ENCODE measurements at places on chromosomes 4 and X.

DNA sequence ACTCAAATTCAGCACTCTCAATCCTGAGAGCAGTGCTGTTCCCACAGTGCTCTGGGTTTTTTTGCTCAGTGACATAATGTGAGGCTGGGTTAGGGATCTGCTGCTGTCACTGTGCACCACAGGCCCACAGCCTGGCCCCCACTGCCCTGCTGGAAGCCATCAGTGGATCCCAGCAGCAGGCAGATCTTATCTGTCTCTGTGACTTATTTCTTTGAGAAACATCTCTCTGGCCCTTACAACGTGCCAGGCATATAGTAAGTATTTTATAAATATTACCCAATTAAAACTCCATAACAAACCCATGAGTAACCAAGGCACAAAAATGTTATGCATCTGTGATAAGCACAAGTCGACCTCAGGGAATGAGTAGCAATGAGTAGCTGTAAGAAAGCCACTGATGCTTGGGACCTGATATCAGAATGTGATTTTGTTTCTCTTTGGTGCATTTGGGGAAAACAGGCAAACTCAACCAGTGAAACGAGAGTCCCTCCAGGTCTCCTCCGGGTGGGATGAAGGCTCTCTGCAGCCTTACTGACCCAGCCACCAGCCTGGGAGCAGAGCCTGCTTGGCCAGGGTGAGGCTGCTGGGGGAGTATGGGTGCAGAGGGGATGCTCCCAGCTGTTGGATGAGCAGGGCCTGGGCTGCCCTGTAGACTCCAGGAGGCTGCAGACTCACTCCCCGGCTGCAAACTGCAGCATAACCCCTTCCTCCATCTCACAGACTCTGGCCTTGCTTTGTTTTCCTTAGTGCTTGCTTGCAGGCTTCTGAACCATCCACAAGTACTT lies 172.7 kb upstream of the LNX1 start:
- no peak overlapping the region for H3K27ac ChIP-seq
- no peaks in the 10 kb centered on the region for H3K4me1 ChIP-seq
- DNase-seq = no peak
- no peaks in the 10 kb centered on the region for H3K27me3 ChIP-seq
- no peaks in the 10 kb centered on the region for H3K36me3 ChIP-seq

DNA sequence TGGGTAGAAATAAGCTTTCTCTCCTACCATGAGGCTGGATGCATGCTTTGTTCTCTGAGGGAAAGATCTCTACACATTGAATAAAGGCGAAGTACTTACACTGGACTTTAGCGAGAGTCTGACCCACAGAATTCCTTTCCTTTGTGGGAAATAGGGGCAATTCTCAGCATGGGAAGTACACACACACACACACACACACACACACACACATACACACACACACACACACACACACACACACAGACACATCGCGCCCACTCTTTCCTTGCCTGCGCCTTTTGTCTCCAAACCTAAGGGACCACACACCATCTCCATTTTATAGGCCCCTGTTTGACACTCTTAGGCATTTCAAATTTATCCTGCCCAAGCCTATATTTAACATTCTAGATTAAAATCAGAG lies 83.8 kb downstream of the LUZP4 start:
- no peak for DNase-seq
- no peak overlapping the region for H3K4me3 ChIP-seq
- no peaks in the 10 kb centered on the region for H3K27me3 ChIP-seq
- H3K4me1 ChIP-seq = no peaks in the 10 kb centered on the region
- H3K36me3 ChIP-seq = no peaks in the 10 kb centered on the region

GRCh38 chrX:7106649-7107048 lies 40.9 kb upstream of the STS start:
- H3K27me3 ChIP-seq = no peaks in the 10 kb centered on the region
- peaks cover 20% of the 10 kb centered on the region for H3K4me1 ChIP-seq
- H3K4me3 ChIP-seq = no peak overlapping the region
- peaks cover 25% of the 10 kb centered on the region for H3K36me3 ChIP-seq
- DNase-seq = no peak

GRCh38 chr4:40316782-40317635 lies 18.1 kb upstream of the CHRNA9 start:
- peak overlapping the region; percentile 90 for H3K27ac ChIP-seq
- peaks cover 59% of the 10 kb centered on the region for H3K4me1 ChIP-seq
- no peaks in the 10 kb centered on the region for H3K27me3 ChIP-seq
- H3K4me3 ChIP-seq = peak overlapping the region; percentile 68
- no peaks in the 10 kb centered on the region for H3K36me3 ChIP-seq

DNA sequence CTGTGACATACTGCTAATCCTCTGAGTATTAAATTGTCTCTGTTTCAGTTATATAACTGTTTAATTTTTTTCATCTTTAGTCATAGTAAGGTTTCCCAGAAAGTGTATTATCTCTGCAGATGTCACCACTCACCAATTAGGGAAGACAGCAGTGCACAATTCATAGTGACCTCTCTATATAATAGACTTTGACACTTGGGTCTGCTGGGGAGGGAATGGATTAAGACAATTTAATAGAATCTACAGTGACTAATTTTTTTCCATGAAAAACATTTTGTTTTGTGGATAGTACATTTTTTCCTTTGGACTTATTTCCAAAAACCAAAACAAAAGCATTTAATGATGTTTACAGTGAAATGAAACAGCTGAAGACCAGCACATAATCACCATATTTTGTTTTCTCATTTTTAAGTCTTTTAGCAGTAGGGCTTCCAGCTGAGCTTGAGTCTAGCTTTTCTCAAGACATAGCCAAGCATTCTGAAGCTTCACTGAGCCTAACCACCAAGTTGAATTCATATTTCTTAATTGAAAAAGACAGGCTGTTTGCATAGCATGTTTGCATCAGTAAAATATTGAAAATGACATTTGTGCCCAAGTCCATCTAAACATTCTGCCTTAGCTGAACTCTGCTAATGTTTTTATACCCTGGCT lies 69.5 kb downstream of the PCDH19 start:
- H3K4me1 ChIP-seq = no peaks in the 10 kb centered on the region
- no peaks in the 10 kb centered on the region for H3K36me3 ChIP-seq
- no peak for DNase-seq
- no peak overlapping the region for H3K4me3 ChIP-seq

- no peaks in the 10 kb centered on the region for H3K27me3 ChIP-seq
- DNase-seq = no peak
- H3K4me3 ChIP-seq = no peak overlapping the region
- no peak overlapping the region for H3K27ac ChIP-seq
- no peaks in the 10 kb centered on the region for H3K36me3 ChIP-seq
These were observed 194.4 kb downstream of the COX18 start for GRCh38 chr4:72875138-72875537.

DNA sequence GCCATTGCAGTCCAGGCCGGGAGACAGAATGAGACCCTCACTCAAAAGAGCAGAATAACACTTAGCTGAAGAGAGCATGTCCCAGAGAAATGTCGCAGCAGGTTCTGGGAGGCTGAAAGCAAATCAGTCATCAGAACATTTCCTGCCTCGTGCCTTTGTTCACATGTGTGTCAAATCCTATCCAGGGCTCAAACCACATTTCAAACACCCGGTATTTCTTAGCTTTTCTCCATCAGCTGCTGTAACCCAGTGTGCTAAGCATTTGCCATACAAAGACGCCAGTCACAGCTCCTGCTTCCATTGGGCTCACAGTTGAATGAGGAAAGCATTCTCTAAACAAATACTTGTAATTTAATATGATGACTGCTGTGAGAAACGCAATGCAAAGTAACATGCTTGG lies 6.0 kb downstream of the PALLD start:
- H3K4me1 ChIP-seq = peaks cover 21% of the 10 kb centered on the region
- DNase-seq = no peak
- H3K4me3 ChIP-seq = no peak overlapping the region

DNA sequence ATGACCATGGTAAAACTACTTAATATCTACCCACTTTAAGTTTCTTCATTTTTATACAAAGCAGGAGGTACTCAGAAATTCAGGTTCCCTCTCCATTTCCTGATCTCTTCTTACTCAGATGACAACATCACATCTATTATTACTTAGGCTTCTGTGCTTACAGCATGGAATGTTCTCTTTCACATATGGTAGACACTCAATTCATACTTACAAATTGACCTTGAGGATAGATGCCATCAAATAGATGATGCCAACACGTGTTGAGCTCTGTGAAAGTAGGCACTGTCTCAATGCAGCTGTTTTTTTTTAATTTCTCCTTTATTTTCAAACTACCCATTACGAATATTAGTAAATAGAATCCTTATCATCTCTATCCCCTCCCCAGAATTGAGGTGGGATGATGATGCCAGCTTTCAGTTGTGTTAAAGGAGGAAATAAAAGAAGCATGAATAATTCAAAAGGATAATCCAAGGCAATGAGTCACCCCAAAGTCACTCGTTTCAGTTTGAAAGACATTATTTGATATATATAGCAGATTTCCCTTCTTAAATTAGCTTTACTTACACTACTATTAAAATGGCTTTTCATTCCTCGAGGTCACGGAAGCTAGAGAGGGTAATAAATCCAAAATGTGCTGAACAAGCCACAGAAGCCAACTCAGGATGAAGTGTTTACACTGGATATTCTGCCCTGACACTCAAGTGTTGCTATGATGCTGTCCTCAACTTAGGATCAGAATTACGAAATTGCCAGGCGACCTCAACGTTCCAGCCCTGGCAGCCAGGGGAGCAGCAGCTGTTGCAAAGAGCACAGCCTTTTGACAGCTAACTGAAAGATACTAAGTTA lies 124.2 kb upstream of the EOLA2 start:
- no peaks in the 10 kb centered on the region for H3K36me3 ChIP-seq
- no peak for DNase-seq
- no peaks in the 10 kb centered on the region for H3K27me3 ChIP-seq
- no peak overlapping the region for H3K27ac ChIP-seq
- H3K4me1 ChIP-seq = peaks cover 2% of the 10 kb centered on the region

GRCh38 chr4:74339501-74339900 lies 25.4 kb upstream of the EREG start:
- no peak for DNase-seq
- H3K27me3 ChIP-seq = peaks cover 4% of the 10 kb centered on the region
- no peaks in the 10 kb centered on the region for H3K36me3 ChIP-seq
- no peaks in the 10 kb centered on the region for H3K4me1 ChIP-seq

- H3K27me3 ChIP-seq = no peaks in the 10 kb centered on the region
- no peak overlapping the region for H3K27ac ChIP-seq
- peaks cover 8% of the 10 kb centered on the region for H3K4me1 ChIP-seq
These were observed 11.4 kb downstream of the NR3C2 start for GRCh38 chr4:148430854-148431253.

- H3K27me3 ChIP-seq = no peaks in the 10 kb centered on the region
- no peaks in the 10 kb centered on the region for H3K36me3 ChIP-seq
- no peak overlapping the region for H3K4me3 ChIP-seq
These were observed 241.0 kb downstream of the SLC39A8 start for GRCh38 chr4:102104278-102104677.

GRCh38 chr4:154927126-154927680 lies 146.1 kb downstream of the RBM46 start:
- H3K36me3 ChIP-seq = no peaks in the 10 kb centered on the region
- H3K27ac ChIP-seq = no peak overlapping the region
- no peak overlapping the region for H3K4me3 ChIP-seq
- no peak for DNase-seq
- H3K27me3 ChIP-seq = no peaks in the 10 kb centered on the region

DNA sequence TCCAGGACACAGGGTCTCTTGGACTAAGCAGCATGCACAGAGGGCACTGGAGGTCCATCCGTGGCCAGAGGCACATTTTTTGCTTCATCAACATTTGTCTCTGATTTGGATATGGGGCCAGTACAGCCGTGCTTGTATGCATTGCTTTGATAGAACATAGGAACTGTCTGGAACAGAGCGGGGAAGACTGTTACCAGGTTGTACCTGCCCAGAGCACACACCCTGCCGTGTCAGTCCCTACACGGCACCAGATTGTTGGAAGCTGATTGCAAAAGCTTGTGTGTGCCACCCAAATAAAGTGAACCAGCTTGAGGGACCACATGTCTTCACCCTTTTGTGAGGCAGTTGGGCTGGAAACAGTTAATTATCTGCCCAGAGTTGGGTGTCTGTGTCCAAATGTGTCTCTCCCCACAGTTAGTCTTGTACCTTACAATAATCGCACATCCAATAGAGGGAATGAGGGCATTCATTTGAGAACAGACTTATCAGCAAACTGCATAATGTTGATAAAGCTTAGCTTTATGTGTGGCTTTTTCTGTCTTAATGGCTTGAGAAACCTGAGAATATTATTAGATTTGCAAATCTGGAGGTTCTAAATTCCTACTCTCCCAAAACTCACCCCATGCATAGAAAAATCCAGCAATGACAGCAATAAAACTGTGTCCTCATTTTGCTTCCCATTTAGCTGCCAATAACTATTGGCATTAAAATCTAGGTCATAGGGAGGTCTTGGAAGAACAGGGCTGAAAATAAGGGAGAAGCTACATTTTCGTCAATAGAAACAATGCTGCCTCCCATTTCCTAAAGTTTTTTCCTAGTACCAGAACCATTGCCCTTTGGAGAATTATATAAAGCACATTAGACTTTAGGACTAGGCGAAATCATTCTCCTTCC lies 21.2 kb downstream of the KLF3 start:
- H3K4me3 ChIP-seq = no peak overlapping the region
- H3K27me3 ChIP-seq = no peaks in the 10 kb centered on the region
- peaks cover 75% of the 10 kb centered on the region for H3K4me1 ChIP-seq
- DNase-seq = no peak
- H3K27ac ChIP-seq = peak overlapping the region; percentile 83
- peaks cover 72% of the 10 kb centered on the region for H3K36me3 ChIP-seq

DNA sequence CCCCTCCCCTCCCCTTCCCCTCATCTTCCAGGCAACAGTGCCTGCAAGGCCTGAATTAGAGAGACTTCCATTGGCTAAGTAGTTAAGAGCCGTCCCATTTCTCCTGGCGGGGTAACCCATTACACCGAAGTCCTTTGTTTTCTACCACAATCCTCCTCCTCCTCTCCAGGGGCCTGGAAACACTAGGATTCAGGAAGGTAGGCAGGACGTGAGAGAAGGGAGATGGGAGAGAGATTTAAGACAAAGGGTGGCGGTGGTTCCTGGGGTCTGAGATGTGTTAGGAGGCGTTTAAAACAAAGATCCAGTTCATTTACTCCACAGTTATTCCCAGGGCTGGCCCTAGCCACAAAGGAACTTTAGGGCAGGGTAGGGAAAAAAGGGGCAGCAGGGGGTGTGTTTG lies 28.0 kb downstream of the NYX start:
- no peak overlapping the region for H3K4me3 ChIP-seq
- no peaks in the 10 kb centered on the region for H3K36me3 ChIP-seq
- H3K27ac ChIP-seq = peak overlapping the region; percentile 49
- no peaks in the 10 kb centered on the region for H3K4me1 ChIP-seq
- no peak for DNase-seq

GRCh38 chr4:42965326-42965725 lies 72.8 kb downstream of the GRXCR1 start:
- DNase-seq = no peak
- H3K4me3 ChIP-seq = no peak overlapping the region
- no peaks in the 10 kb centered on the region for H3K36me3 ChIP-seq
- no peak overlapping the region for H3K27ac ChIP-seq
- H3K4me1 ChIP-seq = no peaks in the 10 kb centered on the region

GRCh38 chrX:72399816-72400215 lies 94.1 kb upstream of the CITED1 start:
- DNase-seq = no peak
- H3K27ac ChIP-seq = no peak overlapping the region
- H3K36me3 ChIP-seq = peaks cover 3% of the 10 kb centered on the region
- H3K27me3 ChIP-seq = no peaks in the 10 kb centered on the region
